Pancreas (tissue), 10 donors: ENCODE measurements at places on chromosomes 5 and 9. TPM values are rescaled to one million over a fixed set of nuclear protein-coding genes. Genes with fewer than 3 reads are reported as not detected.

DNA sequence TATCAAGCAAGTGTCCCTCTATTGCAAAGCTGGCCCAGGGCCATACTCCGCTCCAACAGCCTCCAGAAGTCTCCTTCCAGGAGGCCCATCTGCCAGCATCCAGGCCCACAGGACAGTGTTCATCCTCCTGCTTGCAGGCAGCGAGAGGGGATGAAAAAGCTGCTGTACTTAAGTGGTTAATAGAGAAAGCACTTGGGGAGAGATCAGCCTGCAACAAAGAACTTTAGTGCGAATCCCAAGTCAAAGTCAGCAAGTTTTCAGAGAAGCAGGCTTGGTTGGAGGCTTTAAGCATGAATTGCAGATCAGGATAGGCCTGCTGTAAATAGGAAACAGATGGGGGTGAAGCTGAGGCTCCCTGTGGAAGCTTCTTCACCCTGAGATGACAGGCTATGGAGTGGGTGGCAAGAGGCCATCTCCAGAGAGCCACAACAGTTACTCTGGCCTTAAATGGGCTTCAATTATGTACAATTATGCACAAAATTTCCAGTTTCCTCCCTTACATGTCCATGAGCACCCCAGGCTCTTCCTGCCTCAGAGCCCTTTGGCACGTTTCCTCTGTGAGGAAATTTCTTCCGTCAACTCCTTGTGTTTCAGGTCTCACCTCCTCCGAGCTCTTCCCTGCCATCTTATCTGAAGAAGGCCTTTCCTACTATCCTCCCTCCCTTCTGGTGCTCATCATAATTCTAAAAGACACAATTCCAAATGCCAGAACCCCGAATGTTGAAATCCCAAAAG is 98.0 kb upstream of the NR3C1 start:
- DNase-seq = no peak

DNA sequence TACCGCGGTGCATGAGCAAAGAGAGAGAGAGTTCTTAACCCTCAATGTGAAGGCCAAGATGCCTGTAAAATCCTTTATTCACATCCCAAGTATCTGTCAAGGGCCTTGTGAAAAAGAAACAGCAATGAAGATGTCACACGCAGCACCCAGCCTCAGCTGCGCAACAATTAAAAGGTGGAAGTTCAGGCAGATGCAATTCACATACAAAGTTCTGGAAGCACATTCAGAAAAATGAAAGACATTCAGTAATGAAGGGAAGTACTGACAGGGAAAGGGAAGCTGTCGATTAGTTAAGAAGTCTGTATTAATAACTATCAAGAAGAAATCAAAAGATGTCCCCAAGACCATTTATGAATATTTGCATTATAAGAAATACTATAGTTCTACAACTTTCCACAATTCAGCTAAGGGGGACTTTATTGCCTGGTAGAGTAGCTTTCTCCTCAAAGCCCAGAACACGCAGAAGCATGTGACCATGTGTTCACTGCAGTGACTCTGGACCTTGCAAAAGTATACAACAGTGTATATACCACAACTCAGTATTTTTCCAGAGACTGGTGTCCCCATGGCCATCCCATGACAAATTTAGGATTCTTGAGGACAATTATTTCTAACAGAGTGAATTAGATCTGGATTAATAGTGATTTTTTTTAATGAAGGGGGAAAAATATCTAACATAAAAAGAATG is 137.5 kb downstream of the CDK5RAP2 start:
- DNase-seq = no peak

GRCh38 chr9:35552837-35553236 is 52.2 kb upstream of the TESK1 start:
- no peak for DNase-seq

GRCh38 chr5:59356813-59357380 is 536.6 kb downstream of the PDE4D start:
- DNase-seq = no peak

Gene NXNL2
- total RNA-seq = 0.29 TPM

Gene PPP2CA
- total RNA-seq = 58.1 TPM

Gene HACD4
- total RNA-seq = 0.09 TPM

Gene OBP2B
- not detected for total RNA-seq

Gene BAAT
- 1.7 TPM for total RNA-seq

DNA sequence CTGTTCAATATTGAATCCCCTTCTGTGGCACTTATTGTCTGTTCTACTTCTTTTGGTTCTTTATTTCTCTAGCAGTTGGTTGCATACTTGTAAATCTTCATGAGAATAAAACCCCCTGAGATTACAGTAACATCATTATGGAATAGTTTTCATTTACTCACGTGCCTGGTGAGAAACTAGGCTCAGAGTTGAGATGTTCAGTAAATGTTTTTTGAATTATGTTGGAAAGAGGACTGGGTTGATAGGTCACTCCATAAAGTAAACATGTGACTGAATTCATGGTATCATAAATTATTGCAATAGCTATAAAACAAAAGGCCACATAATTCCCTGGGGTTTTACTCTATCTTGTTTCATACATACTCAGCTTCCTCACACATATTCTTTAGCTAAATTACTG is 174.2 kb upstream of the C9orf72 start:
- no peak for DNase-seq

DNA sequence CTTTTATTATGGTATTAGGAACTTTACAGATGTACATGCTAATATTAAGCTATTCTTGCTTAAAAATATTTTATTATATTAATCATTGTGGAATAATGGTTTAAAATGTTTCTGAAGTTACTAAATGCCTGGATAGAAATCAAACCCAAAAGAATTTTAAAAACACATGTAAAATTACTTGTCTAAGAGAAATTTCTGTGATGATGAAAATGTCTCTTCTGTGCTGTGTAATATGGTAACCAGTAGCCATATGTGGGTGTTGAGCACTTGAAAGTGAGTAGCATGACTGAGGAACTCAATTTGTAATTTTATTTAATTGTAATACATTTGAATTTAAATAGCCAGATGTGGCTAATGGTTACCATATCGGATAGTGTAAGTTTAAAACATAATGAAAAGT is 66.7 kb upstream of the HSPB3 start:
- no peak for DNase-seq

Gene SEMA5A
- total RNA-seq = 5.2 TPM

DNA sequence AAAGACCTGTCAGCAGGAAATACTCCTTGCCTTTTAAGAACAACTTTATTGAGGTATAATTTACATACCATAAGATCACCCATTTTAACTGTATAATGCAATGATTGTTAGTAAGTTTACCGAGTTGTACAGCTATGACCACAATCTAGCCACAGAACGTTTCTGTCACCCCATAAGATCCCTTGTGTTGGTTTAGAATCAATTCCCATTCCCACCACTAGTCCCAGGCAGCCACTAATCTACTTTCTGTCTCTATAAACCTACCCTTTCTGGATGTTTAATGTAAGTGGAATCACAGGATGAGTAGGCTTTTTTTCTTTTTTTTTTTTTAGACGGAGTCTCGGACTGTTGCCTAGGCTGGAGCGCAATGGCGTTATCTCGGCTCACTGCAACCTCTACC is 4.4 kb downstream of the GPR107 start:
- DNase-seq = no peak

Gene OR13D1
- not detected for total RNA-seq

GRCh38 chr9:122184551-122184950 is 24.8 kb downstream of the MORN5 start:
- DNase-seq = no peak

DNA sequence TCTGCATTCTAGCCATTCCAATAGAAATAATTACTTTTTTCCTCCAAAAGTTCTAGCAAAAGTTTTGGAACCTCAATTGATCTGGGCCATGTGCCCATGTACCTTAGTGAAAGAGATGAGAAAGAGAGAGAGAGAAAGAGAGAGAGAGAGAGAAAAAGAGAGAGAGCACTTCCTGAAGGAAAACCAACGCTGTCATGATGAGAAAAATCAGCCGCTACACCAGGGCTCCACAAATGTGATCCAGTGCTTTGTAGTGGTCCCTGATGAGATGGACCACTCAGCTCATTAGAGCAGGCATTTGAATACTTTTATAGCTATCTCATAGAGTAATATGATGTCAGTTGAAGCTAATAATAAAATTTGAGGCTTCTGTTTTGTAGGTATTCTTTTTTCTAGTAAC is 7.7 kb upstream of the GAS1 start:
- DNase-seq = no peak

Gene C9orf50
- not detected for total RNA-seq

DNA sequence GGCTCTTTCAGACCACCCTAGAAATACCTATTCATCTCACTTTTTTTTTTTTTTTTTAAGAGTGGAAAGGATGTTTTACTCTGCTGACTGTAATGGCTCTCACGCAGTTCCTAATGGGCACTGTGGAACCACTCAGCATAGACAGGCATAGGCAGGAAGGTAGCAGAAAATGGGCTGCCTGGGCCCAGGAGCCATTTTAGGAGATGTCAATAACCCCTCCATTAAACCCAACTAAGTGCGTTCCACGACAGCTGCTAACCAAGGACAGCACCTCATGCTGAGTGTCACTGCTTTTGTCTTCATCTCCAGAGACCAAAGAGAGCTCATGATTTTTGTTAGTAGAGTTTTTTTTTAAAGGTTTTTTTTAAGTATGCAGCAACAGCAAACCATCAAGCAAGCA is 15.3 kb downstream of the MAP1B start:
- DNase-seq = no peak

Gene IL3
- not detected for total RNA-seq

Gene TEX48
- not detected for total RNA-seq

DNA sequence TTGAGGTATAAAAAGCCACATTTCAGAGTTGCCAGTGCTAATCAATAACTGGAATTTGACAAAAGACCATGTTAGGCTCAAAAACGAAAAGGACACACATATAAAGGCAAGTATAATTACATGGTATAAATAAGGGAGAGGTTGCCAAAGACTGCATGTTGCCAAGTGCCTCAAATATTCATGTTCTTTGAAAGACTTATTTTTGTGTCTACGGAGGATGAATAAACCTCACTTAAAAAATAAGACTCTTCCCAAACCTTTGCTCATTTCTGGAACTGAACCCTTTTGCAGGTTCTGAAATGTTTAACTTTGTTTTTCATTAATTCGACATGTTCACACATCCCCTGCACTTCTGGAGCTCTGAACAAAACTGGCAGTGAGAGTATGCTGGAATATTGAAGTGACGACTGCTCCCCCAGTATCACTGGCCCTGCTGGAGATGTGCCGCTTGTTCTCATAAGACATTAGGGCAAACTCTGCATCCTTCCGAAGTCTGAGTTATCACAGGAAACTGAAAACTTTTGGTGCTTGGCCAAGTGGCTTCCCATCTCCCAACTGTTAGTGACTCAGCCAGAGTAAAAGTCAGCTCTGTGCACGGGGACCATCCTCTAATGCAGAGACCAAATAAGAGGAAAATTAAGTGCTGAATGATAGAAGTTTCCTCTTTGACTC is 336.8 kb downstream of the GLIS3 start:
- no peak for DNase-seq

GRCh38 chr5:43255704-43256103 is 57.5 kb downstream of the HMGCS1 start:
- no peak for DNase-seq

- DNase-seq = no peak
These were observed 547.3 kb upstream of the ZNF608 start for GRCh38 chr5:125293726-125294125.

- no peak for DNase-seq
These were observed 140.2 kb downstream of the DNAH5 start for GRCh38 chr5:13804336-13804735.

DNA sequence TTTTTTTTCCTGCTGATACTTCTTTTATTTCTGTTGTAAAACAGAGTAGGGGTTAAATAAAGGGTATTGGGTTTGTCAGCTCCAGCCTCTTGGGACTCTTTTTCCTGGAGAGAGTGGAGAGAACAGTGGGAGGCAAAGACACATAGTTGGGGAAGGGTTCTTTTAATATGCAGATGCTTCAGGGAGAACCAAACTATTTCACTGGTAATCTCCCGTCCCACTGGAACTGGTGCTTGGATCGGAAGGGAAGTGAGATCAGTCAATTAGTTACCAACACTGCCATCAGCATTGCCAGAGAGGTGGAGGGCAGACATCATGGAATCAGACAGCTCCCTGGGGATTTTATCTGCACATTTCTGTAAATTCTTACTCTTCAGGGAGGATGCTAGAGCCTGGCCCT is 47.6 kb upstream of the ELOVL7 start:
- DNase-seq = no peak

DNA sequence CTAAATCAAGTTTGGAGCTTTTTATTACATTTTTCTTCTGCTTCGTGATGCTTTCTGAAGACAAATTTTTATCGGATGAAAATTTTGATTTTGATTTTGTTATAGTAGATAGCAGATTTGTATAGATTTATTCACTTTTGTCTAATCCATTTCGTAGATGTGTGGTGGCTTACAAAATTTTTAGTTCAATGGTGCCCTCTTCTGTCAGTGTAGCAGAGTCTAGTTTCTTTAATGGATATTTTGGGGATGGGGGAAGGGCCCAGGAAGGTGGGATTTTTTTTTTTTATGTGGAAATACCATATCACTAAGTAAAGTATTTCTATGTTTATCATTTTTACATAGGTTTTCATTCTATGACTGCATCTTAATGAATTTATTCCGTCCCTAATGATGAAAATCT is 259.9 kb upstream of the TARS1 start:
- DNase-seq = no peak

Gene SOHLH1
- total RNA-seq = not detected

Gene IFNA21
- total RNA-seq = not detected

Gene MACROH2A1
- 38.9 TPM for total RNA-seq

- no peak for DNase-seq
These were observed 16.3 kb downstream of the NMRK1 start for GRCh38 chr9:75071530-75072122.

- DNase-seq = no peak
These were observed 13.0 kb downstream of the DBH start for GRCh38 chr9:133649194-133649593.

DNA sequence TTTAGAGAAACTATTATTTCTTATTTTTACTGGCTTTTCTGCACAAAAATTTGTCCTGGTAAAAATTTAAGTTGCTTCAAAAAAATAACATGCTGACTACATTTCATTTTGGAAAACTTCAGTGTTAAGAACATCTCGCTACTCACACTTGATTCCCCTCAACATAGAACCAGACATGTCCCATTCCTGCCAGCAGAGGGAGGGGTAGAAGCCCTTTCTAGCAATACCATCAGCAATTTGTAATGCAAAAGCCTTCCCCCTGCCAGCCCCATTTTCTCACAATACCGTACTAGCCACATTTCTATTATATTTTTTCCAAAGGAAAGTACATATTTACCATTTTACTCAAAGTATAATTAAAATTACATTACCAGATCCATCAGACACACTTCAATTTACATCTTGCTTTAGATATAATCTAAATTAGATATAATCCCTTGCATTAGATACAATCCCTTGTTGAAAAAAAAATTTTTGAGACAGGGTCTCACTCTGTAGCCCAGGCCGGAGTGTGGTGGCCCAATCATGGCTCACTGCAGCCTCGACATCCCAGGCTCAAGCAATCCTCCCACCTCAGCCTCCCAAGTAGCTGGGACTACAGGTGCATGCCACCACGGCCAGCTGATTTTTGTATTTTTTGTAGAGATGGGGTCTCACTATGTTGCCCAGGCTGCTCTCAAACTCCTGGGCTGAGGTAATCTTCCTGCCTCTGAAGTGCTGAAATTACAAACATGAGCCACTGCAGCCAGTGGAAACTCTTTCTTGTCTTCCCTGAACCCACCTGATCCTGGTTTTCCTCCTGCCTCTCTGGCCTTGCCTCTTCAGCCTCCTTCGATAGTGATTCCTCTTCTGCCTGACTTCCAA is 39.6 kb upstream of the IDNK start:
- peak; percentile 53 for DNase-seq
